Gastroesophageal sphincter (tissue), 4 donors: ENCODE measurements at places on chromosomes 12 and 14. TPM values are rescaled to one million over a fixed set of nuclear protein-coding genes. Genes with fewer than 3 reads are reported as not detected.

GRCh38 chr12:78746001-78746400 is 118.6 kb upstream of the SYT1 start:
- ATAC-seq, result no peak

- ATAC-seq, result no peak
These were observed 65.7 kb downstream of the PRKD1 start for GRCh38 chr14:29861996-29862395.

GRCh38 chr14:66078006-66078405 is 408.2 kb upstream of the CCDC196 start:
- ATAC-seq, result no peak

DNA sequence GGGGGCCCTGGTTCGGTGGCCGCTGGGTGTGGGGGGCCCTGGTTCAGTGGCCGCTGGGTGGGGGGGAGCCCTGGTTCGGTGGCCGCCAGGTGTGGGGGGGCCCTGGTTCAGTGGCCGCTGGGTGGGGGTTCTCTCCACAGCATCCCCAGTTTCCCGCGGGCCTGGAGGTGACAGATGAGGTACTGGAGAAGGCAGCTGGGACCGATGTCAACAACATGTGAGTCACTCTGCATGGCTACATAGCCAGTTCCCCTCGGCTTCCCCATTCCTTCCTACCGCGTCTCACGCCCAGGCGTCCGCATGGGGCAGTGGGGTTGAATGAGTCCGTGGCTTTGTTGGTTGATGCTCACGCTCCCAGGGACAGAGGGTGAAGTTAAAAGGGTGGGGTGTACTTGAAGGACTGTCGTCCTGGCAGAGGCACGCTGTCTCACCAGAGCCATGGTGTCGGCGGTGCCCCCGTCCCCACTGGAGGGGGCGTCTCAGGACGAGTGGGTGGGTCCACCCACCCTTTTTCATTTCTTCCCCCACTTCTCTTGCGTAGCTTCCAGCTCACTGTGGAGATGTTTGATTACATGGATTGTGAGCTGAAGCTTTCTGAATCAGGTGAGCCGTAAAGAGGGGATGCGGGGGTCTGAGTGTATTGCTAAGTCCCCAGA is 15.6 kb downstream of the HIP1R start:
- no peak for ATAC-seq

DNA sequence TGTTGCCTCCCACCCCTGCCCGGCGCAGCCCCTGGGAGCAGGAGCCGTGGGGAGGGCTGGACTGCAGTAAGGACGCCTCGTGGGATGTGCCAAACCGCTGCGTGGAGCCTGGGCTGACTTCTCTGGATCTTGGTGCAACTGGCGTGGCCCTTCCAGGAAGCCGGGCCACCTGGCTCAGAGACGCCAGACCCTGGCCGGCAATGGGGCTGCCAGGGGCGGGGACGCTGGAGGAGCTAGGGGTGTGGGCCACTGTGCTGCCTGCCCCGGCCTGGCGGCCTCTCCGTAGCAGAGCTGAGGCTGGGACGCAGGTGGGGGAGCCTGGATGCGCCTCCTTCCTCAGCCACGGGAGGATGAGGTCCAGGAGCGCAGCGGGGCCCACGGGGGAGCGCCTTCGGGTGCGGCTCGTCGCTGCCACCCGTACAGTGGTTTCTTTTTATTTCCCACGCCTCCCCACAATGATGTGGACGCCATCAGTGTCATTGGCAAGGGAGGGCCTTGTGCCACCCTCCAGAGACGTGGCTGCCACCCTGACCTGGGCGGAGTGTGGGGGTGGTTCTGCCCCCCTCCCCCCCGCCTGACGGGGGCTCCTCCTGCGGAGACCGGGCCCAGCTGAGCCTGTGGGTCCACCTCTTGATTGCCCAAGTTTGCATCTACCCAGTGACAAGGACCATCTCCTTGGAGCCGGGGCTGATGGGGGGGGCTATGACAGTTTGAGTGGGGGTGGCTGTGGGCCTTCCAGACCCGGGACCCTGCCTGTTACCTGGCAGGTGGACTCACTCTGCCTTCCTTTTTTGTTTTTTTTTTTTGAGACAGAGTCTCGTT is 11.3 kb downstream of the DDX51 start:
- no peak for ATAC-seq

The WNK1 gene
- 245 TPM for total RNA-seq

- no peak for ATAC-seq
These were observed 13.2 kb downstream of the SPPL3 start for GRCh38 chr12:120890963-120891362.

GRCh38 chr12:46246021-46246700 is 22.7 kb downstream of the SLC38A1 start:
- no peak for ATAC-seq

DNA sequence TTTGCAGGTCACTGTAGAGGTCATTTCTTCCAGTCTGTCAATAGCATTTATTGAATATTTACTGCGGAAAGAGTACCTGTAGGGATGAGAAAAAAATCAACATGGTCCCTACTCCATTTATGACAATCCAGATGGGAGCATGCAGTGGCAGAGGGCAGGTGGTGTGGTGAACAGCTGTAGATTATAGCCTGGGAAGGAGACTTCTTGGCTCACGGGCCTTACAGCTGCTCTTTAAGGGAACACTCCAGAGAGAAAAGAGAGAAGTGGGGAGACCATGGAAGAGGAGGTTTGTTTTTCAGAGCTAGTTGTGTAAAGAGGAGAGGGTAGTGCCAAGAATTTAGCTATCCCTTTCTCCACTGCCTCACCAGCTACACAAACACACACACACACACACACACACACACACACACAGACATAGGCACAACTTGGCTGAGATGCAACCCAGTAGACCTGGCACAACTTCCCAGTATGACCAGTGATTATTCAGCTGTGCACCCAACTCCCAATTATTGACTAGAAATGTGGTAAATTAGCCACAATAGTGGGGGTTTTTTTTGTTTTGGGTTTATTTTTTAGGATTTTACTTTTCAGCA is 41.0 kb downstream of the GPHB5 start:
- no peak for ATAC-seq

The IKZF4 gene
- 7.2 TPM for total RNA-seq

- peak; percentile 46 for ATAC-seq
These were observed 101.5 kb upstream of the USP15 start for GRCh38 chr12:62158461-62159360.

GRCh38 chr12:54196396-54196795 is 7.6 kb upstream of the SMUG1 start:
- ATAC-seq, result no peak

- peak; percentile 72 for ATAC-seq
These were observed 228.4 kb upstream of the NPAS3 start for GRCh38 chr14:32710231-32710671.

- ATAC-seq, result no peak
These were observed 9.9 kb upstream of the LYZ start for GRCh38 chr12:69338120-69338859.

The CCDC177 gene
- not detected for total RNA-seq

The SLC7A7 gene
- 24.1 TPM for total RNA-seq

DNA sequence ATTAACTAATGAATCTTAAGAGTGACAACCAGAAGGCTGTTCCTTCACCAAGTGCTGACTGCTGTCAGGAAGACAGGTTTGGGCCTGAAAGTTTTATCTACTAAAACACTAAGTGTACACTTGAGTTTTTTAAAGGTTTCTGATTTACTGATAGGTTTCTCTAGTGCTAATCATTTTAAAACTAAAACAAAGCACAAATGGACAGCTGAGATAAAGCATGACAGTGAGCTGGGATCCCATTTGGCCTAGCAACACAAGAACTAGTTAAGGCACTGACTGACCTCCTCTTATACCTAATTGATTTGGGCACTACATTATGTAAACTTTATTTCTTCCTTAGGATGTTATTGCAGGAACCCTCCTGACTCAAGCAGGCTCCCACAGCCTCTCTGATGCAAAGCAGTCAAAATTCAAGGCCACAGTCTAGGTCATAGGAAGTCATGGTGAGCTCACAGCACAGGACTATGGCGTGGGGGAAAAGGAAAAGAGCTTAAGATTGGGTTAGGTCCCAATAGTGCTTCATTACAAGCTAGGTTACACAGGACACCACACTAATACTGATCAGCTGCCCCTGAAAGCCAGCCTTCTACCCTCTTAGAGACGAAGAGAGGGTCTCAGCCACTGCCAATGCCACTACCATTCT is 3.5 kb downstream of the STXBP6 start:
- ATAC-seq, result no peak

The KRT77 gene
- not detected for total RNA-seq

The RTL1 gene
- not detected for total RNA-seq

- ATAC-seq, result no peak
These were observed 1151.4 kb upstream of the TMEM132C start for GRCh38 chr12:127115468-127116035.

DNA sequence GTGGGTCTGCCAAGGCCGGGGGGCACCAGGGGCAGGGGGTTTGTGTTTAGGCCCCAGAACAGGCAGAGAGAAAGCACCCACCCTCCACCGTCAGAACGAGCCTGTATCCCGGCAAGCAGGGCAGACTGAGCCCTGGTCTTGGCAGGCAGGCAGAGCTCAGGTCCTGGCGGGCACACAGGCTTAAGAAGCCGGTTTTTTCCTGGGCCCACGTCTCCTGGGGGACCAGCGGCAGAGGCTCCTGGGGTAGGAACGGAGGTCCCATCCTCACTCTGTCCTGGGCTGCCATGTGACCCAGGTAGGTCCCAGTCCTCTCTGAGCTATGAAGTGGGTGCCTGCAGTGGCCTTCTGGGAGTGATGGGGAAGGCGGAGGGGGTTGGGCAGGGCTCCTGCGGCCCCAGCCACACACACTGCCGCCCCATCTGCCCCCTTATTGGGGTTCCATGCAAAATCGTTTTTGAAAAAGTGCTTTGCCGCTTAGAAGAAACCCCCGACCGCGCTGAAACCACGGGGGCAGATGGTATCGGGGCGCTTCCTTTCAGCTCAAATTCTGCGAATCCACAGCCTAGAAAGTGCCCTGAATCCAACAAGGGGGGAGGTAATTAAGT is 24.2 kb downstream of the SH2B3 start:
- no peak for ATAC-seq

GRCh38 chr12:93908846-93909567 is 231.8 kb downstream of the CRADD start:
- no peak for ATAC-seq

DNA sequence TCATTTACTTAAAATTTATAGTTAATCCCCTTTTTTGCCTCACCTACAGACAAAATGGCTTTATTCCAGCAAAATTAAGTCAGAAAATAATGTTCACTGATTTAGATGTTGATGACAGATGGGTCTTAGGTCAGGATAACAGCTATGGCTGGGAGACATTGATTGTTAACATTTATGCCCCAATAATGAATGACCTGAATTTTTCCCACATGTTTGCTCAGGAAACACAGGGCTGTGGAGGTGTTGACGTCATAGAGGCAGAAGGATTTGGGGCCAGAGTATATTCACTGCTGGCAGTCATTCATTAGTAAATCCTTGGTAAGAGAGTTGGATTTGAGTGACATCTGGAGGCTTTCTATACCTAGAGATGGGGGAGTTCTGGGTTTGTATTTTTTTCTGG is 121.3 kb downstream of the PDE3A start:
- no peak for ATAC-seq

- no peak for ATAC-seq
These were observed 140.3 kb upstream of the SEL1L start for GRCh38 chr14:81673930-81674329.

DNA sequence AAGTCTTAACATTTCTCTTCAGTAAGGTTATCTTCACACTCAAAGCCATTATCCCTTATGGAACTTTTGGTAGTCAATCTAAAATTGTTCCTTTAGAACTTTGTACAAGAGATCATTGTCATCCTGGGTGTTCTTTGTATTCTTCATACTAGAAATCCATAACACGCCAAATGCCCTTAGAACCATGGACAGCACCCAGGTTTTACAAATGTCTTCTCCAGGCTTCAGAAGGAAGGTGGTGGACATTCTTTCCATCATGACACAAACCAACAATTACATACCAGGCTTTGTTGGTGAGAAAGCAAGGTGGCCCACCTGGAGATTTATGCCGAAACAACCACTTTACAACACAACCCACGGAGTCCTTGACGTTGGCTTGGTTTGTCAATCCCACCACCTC is 365.6 kb upstream of the TBX3 start:
- ATAC-seq, result no peak

GRCh38 chr14:92386637-92387036 is 63.7 kb downstream of the SLC24A4 start:
- ATAC-seq, result no peak

GRCh38 chr14:89519040-89519439 is 102.0 kb upstream of the FOXN3 start:
- no peak for ATAC-seq

DNA sequence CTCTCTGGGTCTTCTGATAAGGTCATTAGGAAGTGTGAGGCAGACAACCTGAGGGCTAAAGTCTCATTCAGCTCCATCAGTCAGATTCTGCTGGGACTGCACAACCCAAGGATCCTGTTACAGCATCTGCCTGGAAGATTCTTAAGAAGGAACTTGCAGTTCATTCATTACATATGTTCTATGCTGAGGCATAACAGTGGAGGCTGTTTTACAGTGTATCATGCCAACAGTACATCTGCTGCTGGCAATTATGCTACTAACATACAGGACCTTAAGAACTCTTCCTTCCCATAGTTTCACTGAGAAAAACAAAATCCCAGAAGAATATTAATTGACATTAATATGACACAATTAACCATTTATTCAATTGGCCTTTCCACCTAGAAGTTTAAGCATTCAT is 968.6 kb downstream of the DIO2 start:
- no peak for ATAC-seq

DNA sequence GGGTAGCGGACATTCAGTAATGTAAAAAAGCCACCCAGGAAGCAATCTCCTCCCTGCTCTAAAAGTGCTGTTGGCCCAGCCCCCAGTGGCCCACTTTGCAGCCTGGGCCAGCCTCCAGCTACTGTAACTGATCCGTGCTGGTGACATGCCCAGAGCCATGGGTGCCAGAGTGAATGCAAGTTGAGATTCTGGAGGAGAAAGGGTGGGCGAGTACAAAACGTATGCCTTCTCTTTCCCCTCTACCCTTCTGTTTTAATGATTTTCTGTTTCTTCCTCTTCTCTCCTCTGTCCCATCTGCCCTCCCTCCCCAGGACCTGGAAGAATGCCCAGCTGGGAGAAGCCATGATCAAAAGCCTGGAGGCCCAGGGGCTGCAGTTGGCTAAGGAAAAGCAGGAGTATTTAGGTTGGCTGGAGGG is 16.9 kb downstream of the PLEKHD1 start:
- ATAC-seq, result no peak

DNA sequence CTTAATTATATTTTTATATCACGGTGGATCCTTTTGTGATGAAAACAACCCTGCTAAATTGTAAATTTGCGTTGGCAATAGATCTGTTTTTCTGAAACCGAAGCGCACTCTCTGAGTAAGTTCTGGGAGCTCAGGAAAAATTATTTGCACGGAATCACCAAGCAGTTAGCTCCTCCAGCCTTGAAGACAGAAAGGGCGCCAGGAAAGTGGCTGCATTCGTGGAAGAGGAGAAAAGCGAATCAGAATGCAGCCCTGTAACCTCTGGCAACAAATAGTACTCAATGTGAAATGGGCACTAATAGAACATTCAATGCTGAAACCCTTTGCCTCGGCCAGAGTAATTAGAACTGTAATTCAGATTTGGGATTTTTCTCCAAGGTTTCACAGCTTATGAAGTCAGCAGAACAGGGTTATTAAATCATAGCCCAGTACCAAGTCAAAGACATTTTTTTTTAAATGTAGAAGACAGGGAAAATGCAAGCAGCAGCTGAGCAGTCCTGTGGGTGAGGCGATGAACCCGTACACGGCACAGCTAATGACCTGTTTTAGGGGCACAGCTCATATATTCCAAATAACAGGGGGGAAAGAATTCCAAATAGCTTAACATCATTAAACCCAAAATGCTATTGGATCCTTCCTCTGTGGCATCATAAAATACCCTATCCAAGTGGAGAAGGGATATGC is 251.4 kb downstream of the EGLN3 start:
- ATAC-seq, result no peak

- ATAC-seq, result no peak
These were observed 14.2 kb downstream of the ZNF641 start for GRCh38 chr12:48336564-48336963.

The VIPAS39 gene
- total RNA-seq, result 18.6 TPM

The UNC79 gene
- 0.16 TPM for total RNA-seq
